ENCODE measurements at places on chromosomes 5 and 9.

- DNase-seq = no peak
Measured at GRCh38 chr5:108303611-108304010, 78.3 kb downstream of the FBXL17 start.

GRCh38 chr5:89232139-89232603, 349.2 kb upstream of the MEF2C start:
- DNase-seq = no peak

- no peak for DNase-seq
Measured at GRCh38 chr5:82684165-82684564, 393.0 kb downstream of the TMEM167A start.

GRCh38 chr5:67518227-67518626, 321.6 kb upstream of the CD180 start:
- DNase-seq = no peak

GRCh38 chr5:84181093-84181492, 203.6 kb downstream of the EDIL3 start:
- DNase-seq = no peak

GRCh38 chr9:134344068-134344799, 18.0 kb downstream of the RXRA start:
- no peak for DNase-seq

DNA sequence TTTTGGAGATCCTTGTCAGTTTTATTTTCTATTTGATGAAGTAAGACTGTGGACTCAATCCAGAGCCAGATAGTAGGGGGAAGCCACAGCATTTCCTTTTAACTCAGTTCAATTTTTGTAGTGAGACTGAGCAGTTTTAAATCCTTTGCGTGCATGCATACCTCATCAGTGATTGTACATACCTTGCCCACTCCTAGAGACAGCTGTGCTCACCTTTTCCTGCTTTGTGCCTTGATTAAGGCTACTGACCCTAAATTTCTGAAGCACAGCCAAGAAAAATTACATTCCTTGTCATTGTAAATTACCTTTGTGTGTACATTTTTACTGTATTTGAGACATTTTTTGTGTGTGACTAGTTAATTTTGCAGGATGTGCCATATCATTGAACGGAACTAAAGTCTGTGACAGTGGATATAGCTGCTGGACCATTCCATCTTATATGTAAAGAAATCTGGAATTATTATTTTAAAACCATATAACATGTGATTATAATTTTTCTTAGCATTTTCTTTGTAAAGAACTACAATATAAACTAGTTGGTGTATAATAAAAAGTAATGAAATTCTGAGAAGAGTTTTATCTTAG, 17.8 kb downstream of the DIMT1 start:
- no peak for DNase-seq

DNA sequence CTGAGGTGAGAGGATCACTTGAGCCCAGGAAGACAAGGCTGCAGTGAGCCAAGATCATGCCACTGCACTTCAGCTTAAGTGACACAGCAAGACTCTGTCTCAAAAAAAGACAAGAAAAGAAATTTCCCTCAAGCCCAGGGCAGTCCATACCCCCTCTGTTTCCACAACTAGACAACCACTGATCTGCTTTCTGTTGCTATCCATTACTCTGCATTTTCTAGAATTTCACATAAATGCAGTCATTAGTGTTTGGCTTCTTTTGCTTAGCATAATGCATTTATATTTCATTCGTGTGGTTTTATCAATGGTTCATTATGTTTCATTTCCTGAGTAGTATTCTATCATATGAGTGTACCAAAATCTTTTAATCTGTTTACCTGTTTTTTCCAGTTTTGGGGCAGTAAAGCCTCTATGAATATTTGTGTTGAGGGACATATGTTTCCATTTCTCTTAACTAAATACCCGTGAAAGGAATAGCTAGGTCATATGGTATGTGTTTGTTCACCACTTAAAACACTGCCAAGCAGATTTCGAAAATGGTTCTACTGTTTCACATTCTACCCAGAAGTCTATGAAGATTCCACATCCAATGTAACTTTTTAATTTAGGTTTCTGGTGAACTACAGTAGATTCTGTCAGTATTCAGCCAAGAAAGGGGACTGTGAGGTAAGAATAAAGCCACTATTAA, 271.8 kb downstream of the ZNF608 start:
- DNase-seq = no peak

DNA sequence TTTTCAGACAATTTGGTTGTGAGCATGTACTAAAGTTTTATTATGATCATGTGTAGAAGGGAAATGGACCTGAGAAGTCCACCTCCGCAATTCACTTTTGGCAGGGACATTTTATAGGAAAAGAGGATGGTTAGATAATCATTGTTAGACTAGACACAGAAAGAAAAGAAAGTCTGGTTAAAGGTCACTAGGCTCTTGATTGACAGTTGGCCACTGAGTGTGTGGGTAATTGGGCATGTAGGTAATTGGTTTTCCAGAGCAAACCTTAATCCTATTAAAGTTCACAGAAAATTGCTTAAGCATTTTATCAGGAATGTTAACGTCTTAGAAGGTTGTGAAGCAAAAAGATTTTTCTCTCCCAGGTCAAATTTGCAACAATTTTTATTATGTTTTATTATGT, 158.5 kb upstream of the CLINT1 start:
- DNase-seq = no peak

DNA sequence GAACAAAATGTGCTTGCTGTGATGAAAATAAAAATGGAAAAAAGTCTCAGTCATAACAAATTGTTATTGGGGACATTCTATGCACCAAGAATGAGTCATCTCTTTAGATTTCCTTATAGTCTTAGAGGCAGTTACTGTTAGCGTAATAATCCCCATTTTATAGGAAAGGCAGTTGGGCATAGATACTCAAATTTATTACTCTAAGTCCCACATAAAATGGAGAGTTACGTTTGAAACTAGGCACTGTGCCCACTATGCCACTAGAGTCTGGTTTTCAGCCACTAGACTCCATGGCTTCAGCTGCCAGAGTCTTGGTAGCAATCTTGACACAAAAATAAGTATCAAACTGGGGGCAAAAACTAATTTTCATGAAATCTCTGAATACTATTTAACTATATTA, 317.9 kb upstream of the MEF2C start:
- no peak for DNase-seq

- no peak for DNase-seq
Measured at GRCh38 chr5:91212714-91213092, 170.4 kb downstream of the ARRDC3 start.

DNA sequence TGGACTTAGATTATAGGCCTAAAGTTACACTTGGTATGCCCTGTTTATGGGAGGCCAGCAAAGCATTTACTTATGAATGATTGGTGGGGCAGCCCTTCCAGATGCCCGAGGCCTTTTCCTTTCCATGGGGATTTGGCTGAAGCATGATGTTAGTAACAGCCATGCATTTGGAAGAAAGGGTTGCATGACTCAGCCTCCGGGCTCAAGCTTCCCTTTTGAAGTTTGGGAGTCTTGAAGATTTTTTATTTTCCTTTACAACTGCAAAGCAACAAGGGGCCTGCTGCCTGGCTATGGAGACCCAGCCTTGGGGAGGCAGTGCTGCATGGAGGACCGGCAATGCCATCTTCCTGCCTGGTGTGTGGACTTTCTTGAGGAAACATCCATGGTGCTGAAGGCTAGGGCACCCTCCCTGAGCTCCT, 244.7 kb downstream of the ICE1 start:
- no peak for DNase-seq

Measured in NAMALWA (cell line).